CD4-positive, alpha-beta T cell treated with Interleukin-21 for 1 hour (primary cell): ENCODE measurements at places on chromosomes 2 and 18.

GRCh38 chr2:95296011-95296410, 1.1 kb upstream of the KCNIP3 start:
- no peak for DNase-seq

DNA sequence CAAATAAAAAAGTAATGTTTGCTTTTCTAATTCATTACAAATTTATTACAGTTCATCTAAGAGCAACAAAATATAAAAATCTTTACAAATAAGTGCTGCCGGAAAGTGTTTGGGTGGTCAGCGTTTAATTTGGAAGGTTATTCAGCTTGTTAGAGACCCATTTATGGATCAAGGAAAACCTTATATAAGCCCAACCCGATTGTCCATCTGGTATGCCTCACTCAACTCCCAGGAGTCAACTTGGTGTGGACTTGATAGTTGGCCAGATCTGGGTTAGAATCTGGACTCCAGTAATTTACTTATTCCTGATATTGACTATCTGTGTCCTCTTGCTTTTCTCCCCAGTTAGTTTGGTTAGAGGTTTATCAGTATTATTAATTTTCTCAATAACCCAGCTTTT, 106.2 kb downstream of the KCTD1 start:
- no peak for DNase-seq

DNA sequence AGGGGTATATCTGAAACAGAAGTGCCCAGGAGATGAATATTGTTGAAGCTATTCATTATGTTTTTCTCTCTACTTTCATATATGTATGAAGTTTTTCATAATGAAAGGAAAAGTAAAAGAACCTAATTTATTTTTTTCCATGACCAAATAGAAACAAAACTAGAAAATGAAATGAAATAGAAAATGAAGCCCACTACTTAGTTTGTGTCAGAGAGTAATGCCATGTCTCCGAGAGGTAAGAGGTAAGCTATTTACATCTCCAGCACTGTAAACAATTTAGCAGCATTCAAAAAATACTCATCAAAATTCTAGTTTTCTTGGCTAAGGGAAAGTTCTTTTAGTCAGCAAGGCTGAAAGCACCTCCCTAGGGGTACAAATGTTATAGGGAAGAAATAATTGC, 238.6 kb downstream of the PTH2R start:
- no peak for DNase-seq

- no peak for DNase-seq
Observed at GRCh38 chr18:26082475-26082874, 7.9 kb downstream of the SS18 start.

- DNase-seq: no peak
Observed at GRCh38 chr18:44792456-44793061, 111.9 kb downstream of the SETBP1 start.

DNA sequence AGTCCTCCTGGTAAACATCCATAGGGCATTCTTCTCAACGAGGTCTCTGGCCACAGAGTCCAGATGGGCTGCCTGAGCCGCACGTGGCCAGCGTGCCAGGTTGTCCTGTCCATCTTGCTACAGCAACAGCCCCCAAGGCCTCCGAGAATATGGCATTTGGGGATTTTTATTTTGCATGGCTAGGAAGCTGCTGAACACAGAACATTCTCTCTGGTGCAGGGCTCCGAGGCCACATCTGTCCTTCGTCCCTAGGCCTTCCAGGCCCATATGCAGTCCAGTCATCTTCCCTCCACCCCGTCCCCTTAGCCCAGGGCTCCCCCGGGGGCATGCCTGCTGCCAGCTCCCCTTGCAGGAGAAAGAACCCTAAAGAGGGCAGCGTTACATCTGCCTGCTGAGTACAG, 2.3 kb downstream of the HDAC4 start:
- no peak for DNase-seq

DNA sequence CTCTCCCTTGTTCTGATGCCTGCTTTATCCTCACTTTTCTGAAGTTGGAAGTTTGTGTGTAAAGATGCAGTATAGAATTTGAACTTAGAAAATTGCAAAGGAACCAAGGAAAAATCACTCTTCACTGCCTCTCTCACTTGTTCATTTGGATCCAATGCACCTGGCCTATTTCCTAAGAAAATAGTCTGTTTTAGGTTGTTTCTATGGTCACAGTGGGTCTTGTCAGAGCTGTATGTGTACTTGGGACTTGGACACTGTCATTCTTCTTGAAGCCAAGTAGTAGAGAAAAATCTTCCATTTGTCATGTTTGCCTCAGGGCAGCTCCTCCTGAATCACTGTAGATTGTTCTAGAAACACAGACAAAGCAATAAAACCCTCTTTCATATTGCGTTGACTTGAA, 80.3 kb upstream of the SESTD1 start:
- no peak for DNase-seq

- no peak for DNase-seq
Observed at GRCh38 chr2:10664652-10665051, 25.1 kb downstream of the NOL10 start.

GRCh38 chr2:229920011-229920641, 1.7 kb downstream of the TRIP12 start:
- DNase-seq: peak; percentile 58

- no peak for DNase-seq
Observed at GRCh38 chr2:172442072-172442895, 14.9 kb downstream of the ITGA6 start.

GRCh38 chr2:234448506-234449184, 48.2 kb downstream of the ARL4C start:
- DNase-seq: no peak

- no peak for DNase-seq
Observed at GRCh38 chr2:158984604-158985135, 16.2 kb downstream of the TANC1 start.

DNA sequence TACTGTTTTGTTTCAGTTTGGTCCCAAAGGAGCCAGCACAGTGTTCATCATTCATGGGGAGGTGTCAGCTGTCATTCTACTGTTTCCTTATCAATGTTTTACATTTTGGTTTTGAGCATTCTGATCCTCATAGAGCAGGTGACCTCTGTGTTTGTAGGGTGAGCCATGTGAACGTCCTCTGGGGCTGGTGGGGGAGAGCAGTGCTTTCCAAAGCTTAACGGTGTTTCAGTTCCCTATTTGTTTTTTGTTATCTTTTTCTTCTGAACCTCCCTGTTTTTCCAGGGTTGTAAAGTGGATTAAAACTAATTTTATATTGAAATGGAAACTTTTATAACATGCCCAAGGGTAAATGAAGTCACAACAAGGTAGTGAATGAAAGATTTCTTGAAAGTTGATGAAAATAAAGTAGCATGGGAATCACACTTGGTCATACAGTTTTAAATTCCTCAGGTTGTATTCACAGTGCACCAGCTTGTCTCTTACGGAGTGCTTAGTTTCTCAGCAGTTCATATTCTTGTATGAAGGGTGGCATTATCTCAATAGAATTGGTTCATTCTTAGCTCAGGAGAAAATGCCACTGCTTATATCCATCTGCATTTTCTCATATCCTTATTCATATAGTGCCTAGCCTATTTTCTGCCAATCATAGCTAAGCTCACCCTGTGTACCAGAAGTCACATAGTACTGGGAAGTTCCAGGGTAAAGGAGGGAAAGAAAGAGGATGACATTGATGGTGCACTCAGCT, 54.5 kb downstream of the MAP4K4 start:
- no peak for DNase-seq

DNA sequence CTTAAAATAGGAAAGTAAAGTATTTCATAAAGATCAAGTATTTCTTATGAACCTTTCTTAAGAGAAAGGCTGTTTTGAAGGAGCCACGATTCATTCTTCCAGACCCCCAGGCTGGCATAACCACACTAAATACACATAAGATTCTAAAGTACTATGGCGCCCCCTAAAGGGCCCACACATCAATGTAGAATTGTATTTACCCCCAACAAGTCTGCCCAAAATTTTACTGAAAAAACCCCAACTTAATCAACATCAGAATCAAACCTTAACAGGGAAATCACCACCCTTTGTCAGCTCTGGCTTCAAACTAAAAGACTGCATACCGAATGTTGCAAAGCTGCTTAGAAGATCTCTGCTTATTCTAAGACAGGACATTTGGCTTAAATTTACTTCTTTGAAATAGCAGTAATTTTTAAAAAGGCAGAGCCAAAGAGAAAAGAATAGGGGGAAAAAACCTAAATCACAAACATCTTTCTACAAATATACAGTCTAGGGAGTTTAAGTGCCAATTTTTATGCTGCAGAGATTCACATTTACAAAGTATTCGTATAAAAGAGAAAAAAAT, 20.4 kb upstream of the BCL2 start:
- DNase-seq: peak; percentile 60

DNA sequence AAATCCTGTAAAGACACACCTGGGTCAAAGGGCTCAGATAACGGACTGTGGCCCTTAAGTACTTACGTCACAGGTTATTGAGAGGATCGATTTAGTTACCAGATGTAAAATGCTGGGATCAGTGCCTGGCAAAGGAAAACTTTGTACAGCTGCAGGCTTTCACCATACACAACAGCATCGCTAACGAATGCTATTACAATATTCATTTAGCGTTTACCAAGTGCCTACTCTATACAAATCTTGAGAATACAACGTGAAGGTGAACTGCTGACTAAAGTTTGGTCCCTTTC, 619 bp upstream of the MSH6 start:
- DNase-seq: no peak

- DNase-seq: no peak
Observed at GRCh38 chr2:63408530-63408929, 179.7 kb downstream of the WDPCP start.

DNA sequence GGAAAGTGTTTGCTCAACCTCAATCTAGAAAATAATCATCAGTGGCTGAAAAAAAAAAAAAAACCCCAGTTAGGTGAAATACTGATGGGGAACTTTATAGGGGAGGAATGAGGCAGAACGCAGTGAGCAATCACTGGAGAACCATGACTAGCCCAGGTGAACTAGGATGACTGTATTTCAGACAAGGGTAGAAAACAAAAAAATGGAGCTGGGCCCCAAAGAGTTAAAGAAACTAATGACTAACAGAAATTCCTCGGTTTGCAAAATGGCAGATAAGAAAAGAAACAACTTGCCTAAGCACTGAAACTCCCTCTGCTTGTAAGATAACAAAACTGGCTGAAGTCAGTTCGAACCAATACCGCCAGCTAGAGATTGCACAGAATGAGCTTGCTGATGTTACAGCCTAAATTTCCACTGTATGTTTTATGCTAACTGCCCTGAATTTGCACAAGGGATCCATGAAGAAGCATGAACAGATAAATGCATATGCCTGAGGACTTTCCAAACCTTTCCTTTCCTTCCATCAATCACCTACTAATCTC, 245.9 kb downstream of the METTL4 start:
- DNase-seq: no peak

- DNase-seq: no peak
Observed at GRCh38 chr2:8255448-8255800, 426.4 kb upstream of the ID2 start.

DNA sequence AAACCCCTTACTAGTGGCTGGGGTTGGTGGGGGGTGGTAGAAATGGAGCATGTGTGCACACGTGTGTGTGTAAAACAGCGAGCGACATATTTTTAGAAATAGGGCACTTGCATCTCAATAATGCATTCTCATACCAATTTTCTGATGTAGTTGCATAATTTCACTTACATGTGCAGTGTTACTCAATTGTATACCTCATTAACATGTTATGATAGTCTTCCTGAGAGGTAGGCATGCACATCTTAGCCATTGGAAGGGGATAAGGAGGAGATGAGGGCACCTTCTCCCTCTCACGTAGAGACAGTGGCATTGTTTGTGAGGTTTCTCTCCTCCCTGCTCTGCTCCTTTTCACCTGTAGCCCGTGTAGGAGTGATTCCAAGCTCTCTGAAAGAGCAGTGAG, 44.6 kb upstream of the RND3 start:
- no peak for DNase-seq

- no peak for DNase-seq
Observed at GRCh38 chr2:143192106-143192505, 62.9 kb downstream of the ARHGAP15 start.

DNA sequence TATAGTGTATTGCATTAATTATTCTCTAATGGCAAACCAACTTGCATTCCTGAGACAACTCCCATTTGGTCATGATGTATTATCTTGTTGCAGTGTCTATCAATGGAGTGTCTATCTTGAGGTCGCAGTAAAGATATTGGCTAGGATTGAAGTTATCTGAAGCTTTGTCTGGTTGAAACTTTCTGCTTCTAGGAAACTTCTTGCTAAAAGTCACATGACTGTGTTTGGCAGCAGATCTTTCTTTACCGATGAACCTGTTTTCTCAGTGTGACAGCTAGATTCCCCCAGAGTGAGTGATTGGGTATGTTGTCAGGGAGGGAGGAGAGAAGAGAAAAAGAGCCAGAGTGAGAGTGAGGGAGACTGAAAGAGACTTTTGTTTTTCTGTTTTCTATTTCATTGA, 119.6 kb downstream of the QPCT start:
- DNase-seq: no peak

DNA sequence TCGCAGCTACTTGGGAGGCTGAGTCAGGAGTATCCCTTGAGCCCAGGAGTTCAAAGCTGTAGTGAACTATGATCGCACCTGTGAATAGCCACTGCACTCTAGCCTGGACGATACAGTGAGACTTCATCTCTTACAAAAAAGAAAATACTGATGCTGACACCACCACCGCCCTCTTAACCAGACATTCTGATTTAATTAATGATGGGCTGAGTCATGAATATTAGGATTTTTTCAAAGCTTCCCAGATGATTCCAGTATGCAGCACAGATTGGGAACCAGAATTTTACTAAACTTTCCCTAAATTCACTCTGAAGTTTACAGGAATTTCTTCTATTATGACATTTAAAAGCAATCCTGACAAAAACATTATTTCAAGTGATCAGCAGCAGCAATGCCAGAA, 130.1 kb downstream of the ERBB4 start:
- DNase-seq: no peak

DNA sequence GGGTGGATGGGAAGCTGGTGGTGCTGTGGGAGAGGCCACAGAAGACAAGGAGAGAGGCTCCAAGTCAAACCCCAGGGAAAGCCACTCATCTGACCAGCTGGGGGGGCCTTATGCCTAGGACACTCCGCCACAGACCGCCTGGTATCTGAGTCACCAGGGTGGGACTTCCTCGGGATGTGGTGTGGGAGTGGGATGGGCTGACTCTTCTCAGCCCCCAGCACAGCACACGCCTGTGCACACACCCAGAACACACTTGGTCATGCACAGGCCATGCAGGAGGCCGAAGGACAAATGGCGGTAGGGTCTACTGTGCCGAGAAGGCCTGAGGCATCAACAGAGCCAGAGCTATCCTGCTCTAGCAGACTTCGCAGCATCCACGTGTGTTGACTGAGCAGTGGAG, 136.4 kb downstream of the INHBB start:
- DNase-seq: no peak

- DNase-seq: no peak
Observed at GRCh38 chr18:6792391-6792790, 62.9 kb downstream of the ARHGAP28 start.

- DNase-seq: no peak
Observed at GRCh38 chr2:226308986-226309385, 490.6 kb downstream of the IRS1 start.

GRCh38 chr2:85452237-85452636, 33.7 kb downstream of the SH2D6 start:
- no peak for DNase-seq
